Activated T-helper 2 cell treated with anti-CD3 and anti-CD28 coated beads, Interferon-gamma antibody, Interleukin-2, Interleukin-4, amounts not matched to agents 10 μg/mL and 5 μg/mL and 100 μg/mL, durations not matched to agents 14 hours and 24 hours and 36 hours (primary cell): ENCODE measurements at places on chromosomes 5 and 9. TPM values are rescaled to one million over a fixed set of nuclear protein-coding genes. Genes with fewer than 3 reads are reported as not detected.

Gene NOXA1
- 0.39 and 0.46 TPM in 2 replicates for total RNA-seq

Gene PCDHB10
- not detected in 2 replicates for total RNA-seq

DNA sequence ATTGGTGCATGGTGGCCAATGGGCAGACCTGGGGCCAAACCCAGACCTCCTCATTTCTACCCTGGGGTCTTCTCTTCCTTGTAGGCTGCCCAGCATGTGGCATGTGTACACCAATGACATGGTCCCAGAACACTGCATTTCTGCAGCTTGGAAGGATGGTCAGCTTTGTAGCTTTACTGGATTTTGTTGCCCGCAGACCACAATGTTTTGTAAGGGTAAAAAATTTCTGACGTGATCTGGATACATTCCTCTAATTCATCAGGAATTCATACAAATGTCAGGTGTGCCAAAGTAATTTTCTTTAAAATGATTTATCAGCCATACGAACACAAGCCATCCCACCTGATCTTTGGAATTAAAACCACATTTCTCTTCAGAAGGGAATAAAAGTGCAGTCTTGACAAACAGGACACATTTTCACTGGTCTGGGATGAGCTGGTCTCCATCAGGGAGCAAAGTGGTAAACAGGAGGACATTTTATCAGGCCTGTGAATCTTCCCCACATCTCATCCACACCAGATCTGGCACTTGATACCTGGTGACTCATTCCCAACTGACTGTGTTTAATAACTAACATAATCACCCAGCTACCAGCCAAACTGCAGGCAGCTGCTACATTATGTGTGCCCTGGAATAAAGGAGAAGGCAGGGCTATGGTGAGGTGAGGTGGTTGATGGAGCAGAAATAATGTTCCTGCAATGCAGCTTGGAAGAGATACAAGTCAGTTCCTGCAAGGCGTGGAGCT, 103.9 kb downstream of the SPOCK1 start:
- no peak overlapping the region for H3K4me3 ChIP-seq
- no peak for DNase-seq
- no peak overlapping the region for H3K27ac ChIP-seq

Gene GRIN1
- 0.07 TPM in 1 of 2 replicates, not detected in the other for total RNA-seq

Gene JADE2
- total RNA-seq = 76.8 and 81.2 TPM in 2 replicates
